ENCODE measurements at places on chromosomes 3 and 15.

GRCh38 chr15:88748081-88748480 is 55.2 kb upstream of the ACAN start:
- DNase-seq, result no peak

- no peak for DNase-seq
Observed at GRCh38 chr3:33991673-33992072, 193.2 kb downstream of the PDCD6IP start.

DNA sequence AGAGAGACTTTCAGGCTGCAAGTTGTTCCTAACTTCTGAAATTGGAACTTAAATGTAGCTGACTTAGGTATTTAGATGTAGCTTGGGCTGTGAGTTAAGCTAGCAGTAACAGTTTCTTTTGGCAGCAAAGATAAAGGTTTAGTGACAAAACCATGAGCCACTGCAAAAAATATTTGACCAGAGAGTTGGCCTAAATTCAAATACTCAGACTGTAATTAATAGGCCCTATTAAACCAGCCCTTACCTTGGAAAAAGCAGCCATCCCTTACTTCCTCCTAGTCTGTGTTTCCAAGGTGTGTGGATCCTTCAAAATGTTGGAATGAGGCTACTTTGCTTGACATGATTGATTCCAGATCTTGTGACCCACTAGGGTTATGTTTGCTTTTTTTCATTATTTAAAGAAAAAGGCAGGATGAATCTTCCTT is 8.2 kb downstream of the TPM1 start:
- DNase-seq, result no peak

GRCh38 chr3:111769110-111769991 is 89.7 kb upstream of the PHLDB2 start:
- DNase-seq, result no peak

DNA sequence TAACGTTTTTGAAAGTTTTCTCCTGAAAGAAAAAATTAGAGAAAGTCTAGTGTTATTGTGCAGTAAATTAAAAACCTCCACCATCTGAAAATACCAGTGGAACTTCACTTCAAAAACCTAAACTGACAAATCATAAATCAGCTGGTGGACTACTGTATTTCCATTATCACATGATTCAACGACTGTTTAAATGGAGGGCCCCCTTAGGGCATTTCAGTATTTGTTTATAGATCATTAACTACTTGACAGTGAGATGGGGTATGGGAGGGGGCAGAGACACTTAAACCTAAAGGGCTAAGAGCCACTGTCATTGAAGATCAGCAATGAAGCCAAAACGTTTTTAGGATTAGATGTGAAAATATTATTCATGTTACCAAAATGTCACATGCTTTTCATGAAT is 8.8 kb upstream of the C15orf61 start:
- DNase-seq, result no peak

DNA sequence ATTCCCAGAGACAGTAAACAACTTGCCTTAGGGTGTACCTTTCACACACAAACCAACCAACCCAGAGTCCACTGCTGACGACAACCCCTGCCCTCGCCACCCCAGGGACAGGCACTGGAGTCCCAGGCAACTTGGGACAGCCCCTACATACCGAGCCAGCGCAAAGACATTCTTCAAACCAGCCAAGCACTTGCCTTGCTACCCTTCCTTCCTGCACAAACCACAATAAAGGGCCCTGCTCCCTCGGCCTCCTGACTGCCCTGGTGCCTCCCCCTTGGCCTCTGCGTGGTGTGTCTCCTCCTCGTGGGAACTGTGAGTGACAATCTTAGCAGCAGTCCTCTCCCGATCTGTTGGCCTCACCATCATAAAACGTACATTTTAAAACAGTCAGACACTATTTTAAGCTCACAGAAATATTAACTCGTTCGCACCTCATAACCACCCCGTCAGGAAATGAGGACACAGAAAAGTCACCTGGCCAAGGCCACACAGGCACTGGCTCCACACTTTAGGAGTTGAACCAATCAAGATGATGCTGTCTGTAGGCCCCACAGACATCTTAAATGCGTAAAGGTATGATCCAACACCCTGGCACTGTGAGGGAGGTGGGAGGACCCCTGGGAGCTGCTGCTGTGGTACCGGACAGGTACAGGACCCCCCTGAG is 113.8 kb downstream of the ADCY5 start:
- DNase-seq, result no peak

All from activated CD4-positive, alpha-beta T cell treated with anti-CD3 and anti-CD28 coated beads, Interleukin-2, amount 10 ng/mL, durations not matched to agents 24 days and 14 days (primary cell).